ENCODE measurements at places on chromosomes 2 and 18. TPM values are rescaled to one million over a fixed set of nuclear protein-coding genes. Genes with fewer than 3 reads are reported as not detected.

The SCN9A gene
- total RNA-seq = 22.1 TPM

The CAPN14 gene
- total RNA-seq = 0.27 TPM

The CIB4 gene
- not detected for total RNA-seq

The PDE11A gene
- 5.8 TPM for total RNA-seq

The ADRA2B gene
- 1.1 TPM for total RNA-seq

The COLEC11 gene
- total RNA-seq = 3.3 TPM

The NEURL3 gene
- not detected for total RNA-seq

The NAB1 gene
- 56.3 TPM for total RNA-seq

The ZNF804A gene
- 1.1 TPM for total RNA-seq

The SUMO1 gene
- total RNA-seq = 56.2 TPM

The IL18R1 gene
- 3.6 TPM for total RNA-seq

Measured in sigmoid colon (tissue), 7 donors.